CD4-positive, alpha-beta T cell treated with Interleukin-4 for 4 hours (primary cell): ENCODE measurements at places on chromosomes 16 and 17.
A peak's percentile ranks its signal among the peaks of the same experiment; 100 is the strongest.

DNA sequence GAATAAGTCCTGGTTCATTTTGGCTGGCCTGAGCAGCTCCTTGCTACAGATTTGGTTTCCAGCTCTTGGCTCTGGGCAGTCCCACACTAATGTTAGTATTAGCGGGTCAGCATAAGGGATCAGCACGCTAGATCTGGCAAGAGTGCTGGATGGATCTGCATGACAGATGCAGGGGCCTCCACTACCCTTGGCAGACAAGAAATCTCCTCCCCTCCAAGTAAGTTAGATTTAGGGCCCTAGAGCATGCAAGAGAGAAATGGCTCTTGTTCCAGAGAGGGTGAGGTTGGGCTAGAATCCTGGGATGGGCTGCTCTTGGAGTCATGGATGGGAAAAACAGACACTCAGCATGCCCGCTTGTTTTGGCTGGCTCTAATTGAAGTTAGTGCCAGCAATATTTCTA lies 414.3 kb downstream of the RBFOX1 start:
- no peak for DNase-seq

- DNase-seq = no peak
Measured at GRCh38 chr17:72839131-72839725, 253.3 kb downstream of the SLC39A11 start.

DNA sequence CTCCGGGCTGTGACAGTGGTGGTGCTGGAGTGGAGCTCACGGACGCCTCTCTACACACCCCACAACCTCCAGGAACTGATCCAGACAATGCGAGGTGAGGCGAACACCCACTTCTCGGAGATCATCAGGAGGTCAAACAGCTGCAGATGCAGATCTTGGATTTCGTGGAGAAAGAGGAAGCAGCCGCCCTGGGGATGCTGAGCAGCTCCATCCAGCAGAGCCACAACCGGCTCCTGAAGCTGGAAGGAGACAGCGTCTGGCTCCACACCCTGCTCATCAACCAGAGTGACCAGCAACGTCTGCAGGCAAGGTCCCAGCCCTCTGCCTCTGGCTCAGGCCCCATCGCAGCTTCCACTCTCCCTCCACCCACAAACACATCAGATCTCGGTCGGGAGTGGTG lies 13.2 kb upstream of the SLC16A5 start:
- no peak for DNase-seq

- DNase-seq = no peak
Measured at GRCh38 chr16:76729525-76729924, 452.3 kb downstream of the CNTNAP4 start.

- DNase-seq = peak; percentile 35
Measured at GRCh38 chr16:3983081-3983520, 102.6 kb upstream of the CREBBP start.

DNA sequence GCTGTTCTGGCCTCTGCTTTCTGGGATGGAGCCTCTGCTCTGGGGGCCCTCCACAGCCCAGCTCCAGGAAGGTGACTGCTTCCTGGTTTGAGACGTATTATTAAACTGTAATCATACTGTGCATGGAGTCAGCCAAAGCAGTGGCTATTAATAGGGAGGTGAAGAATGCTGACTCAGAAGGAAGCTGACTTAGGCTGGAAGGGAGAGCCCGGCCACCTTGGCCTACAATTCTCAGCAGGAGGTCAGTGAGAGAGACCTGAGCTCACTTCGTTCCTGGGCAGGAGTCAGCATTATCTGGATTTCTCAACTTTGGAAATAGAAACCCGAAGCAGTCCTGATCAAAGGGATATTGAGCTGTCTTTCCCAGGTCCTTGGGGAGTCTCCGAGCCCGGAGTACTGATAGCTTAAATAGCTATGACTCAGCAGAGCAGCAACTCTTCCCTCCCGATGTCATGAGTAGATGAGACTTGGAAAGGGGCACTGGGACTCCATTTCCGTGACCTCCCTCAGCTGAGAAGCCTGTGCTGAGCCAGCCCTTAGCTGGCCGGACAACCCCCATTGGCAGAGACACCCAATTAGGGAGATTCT lies 91.8 kb downstream of the YPEL2 start:
- DNase-seq = no peak

DNA sequence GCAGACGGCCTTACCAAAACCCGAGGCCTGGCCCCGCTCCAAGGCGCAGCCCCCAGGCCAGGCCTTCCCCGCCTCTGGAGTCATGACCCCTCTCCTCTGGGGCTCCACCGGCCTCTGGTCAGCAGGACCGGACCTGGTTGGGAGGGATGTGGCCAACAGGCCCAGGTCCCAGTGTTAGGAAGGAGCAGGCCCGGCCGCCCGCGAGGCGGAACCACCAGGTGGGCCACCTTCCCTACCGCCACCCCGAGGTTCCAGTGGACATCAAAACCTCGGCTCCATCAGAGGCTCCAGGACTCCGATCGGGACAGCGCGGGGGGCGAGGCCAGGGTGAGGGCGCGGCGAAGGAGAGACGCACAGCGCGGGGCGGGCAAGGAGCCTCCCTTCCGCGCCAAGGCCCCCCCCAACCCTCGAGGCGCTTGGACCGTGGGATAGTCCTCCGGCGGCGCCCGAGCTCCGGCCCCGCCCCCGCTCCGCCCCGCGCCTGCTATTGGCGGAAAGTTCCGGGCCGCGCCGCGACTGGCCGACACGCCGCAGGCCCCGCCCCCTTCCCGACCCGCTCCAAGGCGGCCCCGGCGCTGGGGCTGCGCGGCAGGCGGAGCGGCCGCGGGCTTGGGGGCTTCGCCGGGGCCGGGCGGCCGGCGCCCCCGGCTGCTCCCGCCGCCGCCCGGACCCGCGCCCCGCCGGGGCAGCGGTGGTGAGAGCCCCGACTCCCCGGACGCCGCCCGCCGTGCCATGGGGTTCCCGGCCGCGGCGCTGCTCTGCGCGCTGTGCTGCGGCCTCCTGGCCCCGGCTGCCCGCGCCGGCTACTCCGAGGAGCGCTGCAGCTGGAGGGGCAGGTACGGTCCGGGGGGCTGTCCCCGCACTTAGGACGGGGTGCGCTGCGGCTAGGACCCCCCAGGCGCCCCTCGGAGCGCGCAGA lies at the start of gene METRN:
Gene METRN (plus strand): TSS at position 561 of the 919 bp plus-strand sequence. CDS start 172 bp downstream, at position 733.
- peak; percentile 79 for DNase-seq

GRCh38 chr17:66829386-66829864 lies 5.5 kb upstream of the CACNG5 start:
- no peak for DNase-seq

- DNase-seq = no peak
Measured at GRCh38 chr17:71071837-71072236, 902.5 kb downstream of the KCNJ2 start.

DNA sequence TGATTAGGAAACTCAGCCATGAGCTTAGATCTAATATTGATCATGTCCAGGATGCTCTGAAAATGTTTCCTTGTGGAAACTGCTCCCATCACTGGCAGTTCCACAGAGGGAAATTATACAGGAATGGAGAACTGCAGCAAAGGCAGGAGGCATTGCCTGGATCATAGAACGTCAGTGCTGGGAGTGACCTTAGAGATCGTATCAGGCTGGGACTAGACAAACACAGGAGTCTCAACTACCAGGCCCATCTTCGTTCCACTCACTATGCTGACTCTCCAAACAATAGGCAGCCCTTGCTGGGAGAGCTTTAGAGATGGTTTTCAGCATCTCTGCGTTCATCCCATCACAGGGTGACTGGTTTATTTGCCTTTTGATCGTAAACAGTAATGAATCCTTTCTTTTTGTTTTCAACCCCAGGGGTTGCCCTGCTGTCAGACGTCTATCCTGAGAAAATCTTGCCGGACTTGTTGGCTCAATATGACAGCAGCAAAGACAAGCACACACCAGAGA lies 130.3 kb downstream of the TANGO6 start:
- DNase-seq = no peak

GRCh38 chr17:73468221-73468620 lies 156.4 kb upstream of the CDC42EP4 start:
- no peak for DNase-seq

DNA sequence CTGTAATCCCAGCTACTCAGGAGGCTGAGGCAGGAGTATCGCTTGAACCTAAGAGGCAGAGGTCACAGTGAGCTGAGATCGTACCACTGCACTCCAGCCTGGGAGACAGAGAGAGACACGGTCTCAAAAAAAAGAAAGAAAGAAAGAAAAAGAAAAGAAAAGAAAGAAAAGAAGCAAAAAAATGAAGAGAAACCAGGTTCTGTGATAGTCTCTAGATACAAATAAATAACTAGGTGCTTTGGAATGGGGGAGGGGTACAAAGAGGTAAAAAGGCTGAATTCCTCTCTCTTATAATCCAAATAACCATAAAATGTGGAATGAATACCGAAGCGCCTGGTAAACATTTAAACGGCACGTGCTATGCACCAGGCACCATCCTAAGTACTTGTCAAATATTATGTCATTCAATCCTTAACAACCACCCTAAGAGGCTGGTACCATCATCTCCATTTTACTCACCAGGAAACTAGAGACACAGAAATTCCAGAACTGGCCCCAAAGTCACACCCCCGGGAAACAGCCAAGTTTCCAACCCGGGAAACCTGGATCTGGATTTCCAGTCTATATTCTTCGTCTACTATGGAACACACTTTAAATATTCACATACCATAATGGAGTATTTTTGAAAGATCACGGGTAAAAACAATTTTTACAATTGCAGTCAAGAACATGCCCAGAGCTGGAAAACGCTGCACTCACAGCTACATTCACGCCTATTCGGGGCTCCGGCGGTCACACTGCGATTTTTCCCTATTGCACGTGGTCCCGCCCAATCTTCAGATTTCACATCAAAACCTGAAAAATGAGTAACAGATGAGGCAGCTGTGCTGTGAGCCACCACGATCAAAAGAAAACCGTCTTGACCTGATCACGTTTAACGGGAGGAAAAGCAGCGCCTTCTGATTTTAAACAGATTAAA lies 10.5 kb downstream of the NXN start:
- no peak for DNase-seq

DNA sequence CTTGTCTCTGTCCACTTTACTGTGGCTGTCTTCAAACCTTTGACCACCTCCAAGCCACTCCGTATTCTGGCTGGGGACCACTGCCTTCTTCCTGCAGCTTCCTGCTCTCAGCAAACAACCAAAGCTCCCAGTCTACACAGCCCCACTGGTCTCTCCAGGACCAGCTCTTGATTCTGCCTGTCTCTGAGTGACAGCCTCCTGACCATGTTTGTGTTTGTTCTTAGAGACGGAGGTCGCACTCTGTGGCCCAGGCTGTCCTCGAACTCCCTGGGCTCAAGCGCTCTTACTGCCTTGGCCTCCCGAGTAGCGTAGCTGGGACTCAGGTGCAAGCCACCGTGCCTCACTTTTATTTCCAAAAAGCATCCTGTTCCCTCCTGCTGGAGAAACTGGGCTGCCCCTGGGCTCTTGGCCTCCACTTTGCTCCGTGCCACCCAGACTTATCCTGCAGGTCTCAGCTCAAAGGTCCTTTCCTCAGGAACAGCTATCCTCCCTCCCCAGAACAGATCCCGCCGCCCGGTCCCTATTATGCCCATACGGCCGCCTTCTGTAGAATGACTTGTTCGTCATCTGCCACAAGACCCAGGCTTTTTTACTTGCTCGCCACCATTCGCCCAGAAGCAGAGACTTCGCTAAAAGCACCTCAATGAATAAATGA lies 9.1 kb downstream of the MNT start:
- DNase-seq = no peak

DNA sequence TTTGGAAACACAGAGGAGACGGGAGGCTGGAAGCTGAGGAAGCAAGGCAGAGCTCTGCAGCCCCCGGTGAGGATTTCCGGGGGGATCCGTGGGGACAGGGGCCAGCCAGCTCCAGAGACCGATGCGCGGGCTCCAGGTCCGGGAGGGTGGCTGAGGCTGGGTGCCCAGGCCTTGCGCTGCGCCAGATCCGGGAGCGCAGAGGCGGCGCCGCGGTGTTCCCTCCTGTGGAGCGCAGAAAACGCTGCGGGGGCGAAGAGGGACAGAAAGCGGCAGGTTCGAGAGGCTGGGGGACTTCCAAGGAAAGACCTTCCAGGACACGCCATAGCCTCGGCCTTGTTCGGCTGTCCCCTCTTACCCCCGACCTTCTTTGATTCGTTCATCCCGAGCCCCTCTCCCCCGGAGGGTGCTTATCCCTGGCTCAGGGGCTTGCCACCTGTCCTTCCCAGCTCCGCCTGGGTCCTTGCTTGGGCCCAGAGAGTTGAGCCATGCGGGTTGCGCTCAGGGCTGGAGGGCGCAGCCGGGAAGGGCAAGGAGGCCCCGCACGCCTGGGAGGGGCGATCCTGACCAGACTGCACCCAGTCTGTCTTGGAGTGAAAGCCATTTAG lies 697 bp upstream of the SHISA9 start:
- no peak for DNase-seq
